ENCODE measurements at places on chromosomes 1 and 21. TPM values are rescaled to one million over a fixed set of nuclear protein-coding genes. Genes with fewer than 3 reads are reported as not detected.

GRCh38 chr1:26234644-26235370 lies 807 bp downstream of the CEP85 start:
- DNase-seq = no peak

DNA sequence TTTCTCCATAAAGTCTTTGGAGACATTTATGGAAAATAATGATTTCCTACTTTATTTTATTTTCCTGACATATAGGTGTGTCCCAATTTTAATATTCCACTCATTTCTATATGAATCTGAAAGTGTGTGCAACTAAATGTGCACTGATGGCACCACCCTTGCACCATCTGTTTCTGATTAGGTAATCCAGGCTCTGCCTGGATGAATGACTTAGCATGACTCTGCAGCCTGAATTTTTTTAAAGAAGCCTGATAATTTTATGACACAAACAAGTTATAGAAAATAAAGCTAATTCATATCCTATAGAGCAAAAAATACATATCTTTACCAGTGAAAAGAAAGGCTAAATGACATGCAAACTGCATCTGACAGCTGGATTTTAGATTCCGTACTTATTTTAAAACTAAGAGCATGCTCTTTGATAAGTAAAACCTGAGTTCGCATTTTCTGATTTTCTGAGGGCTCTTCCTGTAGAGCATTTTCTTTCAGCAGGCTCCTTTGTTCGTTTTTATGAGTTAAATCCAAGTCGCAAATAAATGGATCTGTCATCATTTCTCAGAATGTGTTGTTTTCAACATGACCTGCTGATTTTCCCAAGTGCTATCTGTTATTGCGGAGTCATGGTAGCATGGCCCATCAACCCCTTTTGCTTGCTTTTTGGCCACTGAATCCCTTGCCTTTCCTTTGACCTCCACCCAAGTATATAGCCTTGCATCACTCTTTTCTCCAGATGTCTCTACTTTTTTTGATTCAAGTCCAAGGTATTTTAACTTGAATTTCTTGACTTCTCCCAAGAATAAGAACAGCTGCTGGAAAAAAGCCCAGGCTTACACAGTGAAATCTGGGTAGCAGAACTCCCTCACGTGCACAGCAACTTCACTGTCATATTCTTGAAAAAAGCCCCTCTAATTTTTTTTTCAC lies 52.8 kb upstream of the LYPLAL1 start:
- no peak for DNase-seq

- DNase-seq = no peak
Measured at GRCh38 chr1:234758851-234759250, 148.9 kb upstream of the IRF2BP2 start.

DNA sequence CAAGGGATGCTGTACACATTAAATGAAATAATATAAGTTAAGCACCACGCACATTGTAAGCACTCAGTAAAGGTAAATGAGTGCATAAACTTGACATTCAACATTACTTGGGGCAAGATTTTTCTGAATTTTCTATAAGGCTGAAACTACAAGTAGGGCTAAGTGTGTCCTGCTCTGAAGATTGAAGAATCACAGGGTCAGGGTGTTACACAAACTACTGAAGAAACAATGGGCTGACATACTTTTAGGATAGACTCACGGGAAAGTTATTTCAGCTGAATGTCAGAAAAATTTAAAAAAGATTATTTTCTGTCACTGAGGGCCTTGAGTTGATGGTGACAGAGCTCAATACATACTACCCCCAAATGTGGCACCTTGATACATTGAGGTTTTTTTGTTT lies 644.2 kb upstream of the PLXNA2 start:
- no peak for DNase-seq

GRCh38 chr1:87723193-87723592 lies 394.5 kb downstream of the LMO4 start:
- no peak for DNase-seq

GRCh38 chr1:57142999-57143398 lies 177.2 kb upstream of the C8B start:
- no peak for DNase-seq

The ADGRL4 gene
- 0.56 TPM for total RNA-seq

Data from type B pancreatic cell (in vitro differentiated cells).